ENCODE measurements at places on chromosomes 3 and 15.
A peak's percentile ranks its signal among the peaks of the same experiment; 100 is the strongest.

GRCh38 chr15:61501815-61502389 is 272.8 kb upstream of the RORA start:
- no peak for DNase-seq

DNA sequence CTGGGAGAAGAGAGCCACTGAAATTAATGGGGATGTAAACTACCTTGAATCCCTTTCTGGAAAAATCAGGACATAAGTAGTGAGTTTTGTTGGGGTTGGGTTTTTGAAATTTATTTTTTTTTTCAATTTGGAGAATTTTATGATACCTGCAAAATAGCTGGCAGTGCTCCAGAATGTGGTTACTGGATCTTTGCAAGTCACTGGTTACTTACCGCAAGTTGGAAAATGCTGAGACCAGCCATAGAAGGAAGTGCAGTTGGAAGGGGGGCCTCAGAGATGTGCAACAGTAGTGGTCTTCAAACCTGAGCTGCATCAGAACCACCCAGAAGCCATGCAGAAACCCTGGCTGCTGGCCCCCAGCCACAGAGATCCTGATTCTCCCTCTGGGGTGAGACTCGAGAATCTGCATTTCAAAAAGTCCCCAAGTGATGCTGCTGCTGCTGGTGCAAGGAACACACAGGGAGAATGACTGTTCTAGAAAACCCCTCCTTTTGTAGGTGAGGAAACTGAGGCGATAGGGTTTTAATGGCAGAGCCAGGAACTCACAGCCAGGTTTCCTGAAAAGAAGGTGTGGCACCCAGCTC is 39.7 kb downstream of the SEMA5B start:
- DNase-seq, result no peak

DNA sequence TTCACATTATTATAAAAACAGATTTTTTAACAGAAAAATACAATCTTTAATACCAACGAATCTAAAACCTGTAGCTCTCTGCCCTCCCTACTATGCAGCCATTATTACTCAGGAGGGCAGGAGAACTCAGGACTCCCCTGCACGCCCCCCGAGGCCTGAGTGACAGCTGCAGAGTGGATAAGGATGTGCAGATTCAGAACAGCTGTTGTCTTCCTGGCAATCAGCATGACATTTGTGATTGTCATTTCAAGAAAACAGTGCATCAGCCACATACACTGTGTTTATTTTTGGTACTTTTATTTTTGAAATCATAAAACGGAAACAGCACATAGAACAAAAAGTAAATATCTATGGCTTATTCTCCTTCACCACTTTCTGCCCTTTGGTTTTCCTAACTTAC is 450.8 kb downstream of the OCA2 start:
- no peak for DNase-seq

DNA sequence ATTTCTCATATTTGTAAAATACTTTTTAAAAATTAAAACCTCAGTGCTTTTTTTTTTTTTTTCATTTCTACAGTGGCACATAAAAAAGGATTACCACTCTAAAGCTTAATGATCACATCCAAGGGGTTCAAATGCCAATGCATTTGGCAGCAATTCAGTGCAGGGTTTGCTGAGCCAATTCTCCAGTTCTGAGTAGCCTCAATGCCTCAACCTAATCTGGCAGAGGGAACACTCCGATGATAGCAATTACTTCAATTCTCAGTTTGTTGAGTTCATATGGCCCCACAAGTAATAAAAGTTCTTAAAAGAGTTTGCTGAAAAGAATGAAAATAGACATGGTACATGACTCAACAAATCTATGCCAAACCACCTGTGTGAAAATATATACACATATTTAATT is 79.3 kb upstream of the RBMS3 start:
- DNase-seq, result no peak

DNA sequence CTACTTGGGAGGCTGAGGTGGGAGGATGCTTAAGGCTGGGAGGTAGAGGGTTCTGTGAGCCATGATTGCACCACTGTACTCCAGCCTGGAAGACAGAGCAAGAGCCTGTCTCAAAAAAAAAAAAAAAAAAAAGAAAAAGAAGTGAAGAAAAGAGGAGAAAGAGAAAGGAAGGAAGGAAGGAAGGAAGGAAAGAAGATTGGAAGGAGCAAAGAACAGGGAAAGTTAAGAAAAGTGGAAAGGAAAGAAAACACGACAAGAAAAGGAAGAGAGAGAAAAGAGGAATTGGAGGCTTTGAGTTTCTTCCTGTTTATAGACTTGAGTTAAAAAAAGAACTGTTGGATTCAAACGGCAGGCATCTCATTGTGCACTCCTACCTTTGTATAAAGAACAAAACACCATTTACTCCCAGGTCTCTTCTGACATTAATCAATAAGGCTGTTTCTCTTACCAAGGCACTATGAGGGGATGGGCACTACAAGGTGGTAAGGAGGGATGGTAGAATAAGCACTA is 73.5 kb downstream of the EDEM1 start:
- DNase-seq, result no peak

DNA sequence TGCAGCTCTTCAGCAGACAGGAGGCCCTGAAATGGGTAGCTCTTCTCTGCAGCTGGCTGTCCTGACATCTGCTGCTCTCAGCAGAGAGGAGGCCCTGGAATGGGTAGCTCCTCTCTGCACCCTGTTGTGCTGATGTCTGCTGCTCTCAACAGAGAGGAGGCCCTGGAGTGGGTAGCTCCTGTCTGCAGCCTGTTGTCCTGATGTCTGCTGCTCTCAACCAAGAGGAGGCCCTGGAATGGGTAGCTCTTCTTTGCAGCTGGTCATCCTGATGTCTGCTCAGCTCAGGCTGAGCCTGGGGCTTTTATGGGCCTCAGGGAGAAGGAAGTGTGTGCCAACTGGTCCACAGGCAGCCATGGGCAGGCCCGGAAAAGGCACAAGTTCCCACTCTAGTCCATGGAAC is 66.6 kb downstream of the PIK3CB start:
- no peak for DNase-seq

GRCh38 chr3:160909917-160910316 is 153.9 kb downstream of the PPM1L start:
- no peak for DNase-seq

DNA sequence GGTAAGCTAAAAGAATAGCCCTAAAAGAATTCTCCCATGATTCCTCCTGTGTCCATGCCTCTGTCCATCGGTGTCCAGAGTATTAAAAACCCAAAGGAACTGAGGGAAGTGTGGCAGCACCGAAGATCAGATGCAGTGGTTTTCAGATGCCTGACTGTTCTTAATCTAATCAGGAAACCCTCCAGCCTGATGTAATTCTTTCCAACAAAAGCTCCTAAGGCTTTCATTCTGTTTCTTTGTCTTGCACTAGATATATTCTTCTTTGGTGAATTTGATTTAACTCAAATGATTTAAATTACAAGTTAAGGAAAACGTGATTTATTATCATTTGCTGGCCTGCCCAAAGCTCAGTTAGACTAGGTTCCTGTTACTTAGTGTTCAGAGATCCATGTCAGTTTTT is 71.2 kb downstream of the ARHGAP31 start:
- no peak for DNase-seq

GRCh38 chr3:149153402-149153801 is 24.0 kb downstream of the HPS3 start:
- no peak for DNase-seq

DNA sequence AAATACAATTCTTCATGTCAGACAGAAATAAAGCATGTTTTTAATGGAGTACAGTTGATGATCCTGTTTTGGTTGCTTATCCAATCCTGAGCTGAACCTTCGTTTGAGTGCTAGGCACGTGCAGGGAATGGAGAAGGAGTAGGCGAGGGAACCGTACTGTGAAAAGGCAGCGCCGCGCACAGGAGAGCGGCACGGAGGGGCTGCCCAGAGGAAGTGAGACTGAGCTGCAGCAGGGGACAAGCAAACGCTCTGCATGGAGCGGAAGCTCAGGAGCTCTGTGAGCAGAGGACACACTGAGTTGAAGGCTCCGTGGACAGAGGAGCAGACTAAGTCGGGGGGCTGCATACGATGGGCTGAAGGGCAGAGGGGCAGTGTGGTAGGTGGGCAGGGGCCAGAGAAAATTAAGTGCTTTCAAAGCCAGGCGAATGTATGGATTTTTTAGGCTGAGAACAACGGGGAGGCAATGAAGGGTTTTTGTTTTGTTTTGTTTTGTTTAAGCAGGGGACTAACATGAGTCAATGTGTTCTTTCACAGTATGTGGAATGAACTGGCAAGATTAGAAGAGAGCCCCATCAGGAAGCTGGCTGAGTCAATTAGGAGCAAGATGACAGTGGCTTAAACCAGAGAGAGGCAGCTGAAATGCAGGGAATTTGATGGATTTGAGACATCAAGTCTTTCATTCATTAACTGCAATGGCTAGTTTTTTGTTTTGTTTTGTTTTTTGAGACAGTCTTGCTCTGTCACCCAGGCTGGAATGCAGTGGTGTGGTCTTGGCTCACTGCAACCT is 23.8 kb upstream of the TM2D3 start:
- DNase-seq, result no peak

- no peak for DNase-seq
These were observed 15.0 kb upstream of the ZBED2 start for GRCh38 chr3:111610189-111610588.

GRCh38 chr3:103906808-103907207 is 1459.9 kb upstream of the ALCAM start:
- no peak for DNase-seq

- no peak for DNase-seq
These were observed 120.5 kb downstream of the ZNF609 start for GRCh38 chr15:64580696-64581407.

- no peak for DNase-seq
These were observed 45.6 kb downstream of the LRTM1 start for GRCh38 chr3:54882129-54882833.

GRCh38 chr3:180762866-180763265 is 83.6 kb upstream of the CCDC39 start:
- DNase-seq, result no peak

DNA sequence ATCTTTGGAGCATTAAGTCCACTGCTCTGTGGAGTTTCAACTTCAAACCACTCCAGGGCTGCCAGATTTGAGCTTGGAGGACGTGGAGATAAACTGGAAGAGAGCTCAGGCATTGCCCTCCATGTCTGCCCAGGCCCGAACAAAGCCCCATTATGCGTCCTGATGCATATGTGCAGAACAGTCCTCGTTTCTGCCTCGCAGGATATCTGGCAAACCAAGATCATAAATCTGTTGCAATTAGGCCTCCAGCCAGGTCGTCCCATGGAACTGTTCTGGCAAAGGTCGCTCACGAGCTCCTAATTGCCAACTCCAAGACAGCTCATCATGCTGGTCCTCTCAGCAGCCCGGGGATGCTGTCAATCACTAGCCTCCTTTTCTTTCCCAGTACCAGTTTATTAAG is 91.2 kb downstream of the SEMA5B start:
- no peak for DNase-seq

- DNase-seq, result peak; percentile 79
These were observed 8.9 kb upstream of the MAP3K13 start for GRCh38 chr3:185353823-185354614.

DNA sequence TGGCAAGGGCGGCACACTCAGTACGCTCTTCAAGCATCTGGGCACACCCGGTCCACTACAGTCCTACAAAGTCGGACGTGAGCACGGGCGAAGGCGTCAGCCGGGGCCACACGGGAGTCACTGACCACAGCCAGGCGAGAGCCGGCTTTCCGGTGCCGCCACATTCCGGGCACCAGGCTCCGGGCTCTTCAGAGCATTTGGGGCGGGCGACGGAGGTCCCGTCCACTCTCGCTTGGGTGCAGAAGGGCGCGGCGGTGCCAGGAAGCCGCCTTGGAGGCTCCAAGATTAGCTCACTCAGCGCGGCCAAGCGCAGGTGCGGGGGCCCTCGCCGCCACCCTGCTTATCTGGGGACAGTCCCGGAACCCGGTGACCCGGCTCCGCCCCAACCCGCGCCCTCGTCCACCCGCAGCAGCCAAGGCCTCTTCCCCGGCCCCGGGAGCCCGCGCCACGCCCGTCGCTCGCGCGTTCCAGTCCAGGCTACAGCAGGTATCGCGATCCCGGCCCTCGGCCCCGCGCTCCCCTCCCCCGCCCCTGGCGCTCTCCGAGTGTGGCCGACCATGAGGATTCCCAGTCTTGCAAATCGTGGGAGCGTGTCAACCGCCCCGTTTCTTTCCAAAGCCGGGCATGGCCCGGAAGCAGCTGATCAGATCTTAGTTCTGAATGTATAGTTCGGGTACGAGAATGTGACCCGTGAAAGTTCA is at the start of gene ADPRH:
Gene ADPRH, plus strand, starts transcription at position 127 of the 701 bp plus-strand sequence. CDS start 2,678 bp downstream, outside the sequence.
- peak; percentile 85 for DNase-seq

GRCh38 chr3:59450946-59451763 is 401.3 kb upstream of the CFAP20DC start:
- no peak for DNase-seq

GRCh38 chr3:111080413-111080812 is 8.8 kb downstream of the NECTIN3 start:
- DNase-seq, result no peak

DNA sequence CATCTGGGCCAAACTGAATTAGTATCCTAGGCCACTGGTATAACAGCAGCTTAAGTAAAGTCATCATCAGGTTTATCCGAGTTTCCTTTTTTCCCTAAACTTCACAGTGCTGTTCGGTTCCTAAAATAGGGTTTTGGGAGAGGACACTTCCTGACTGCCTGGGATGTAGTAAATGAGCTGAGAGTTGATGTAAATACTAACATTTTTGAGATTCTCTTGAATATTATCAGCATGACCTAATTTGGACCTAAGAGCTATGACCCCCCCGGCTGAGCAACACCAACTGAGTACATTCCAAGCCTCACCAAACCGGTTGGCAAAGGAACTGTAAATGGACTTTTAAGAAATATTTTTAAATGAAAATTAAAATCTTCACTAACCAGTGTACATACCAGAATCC is 78.8 kb downstream of the IL5RA start:
- DNase-seq, result no peak

DNA sequence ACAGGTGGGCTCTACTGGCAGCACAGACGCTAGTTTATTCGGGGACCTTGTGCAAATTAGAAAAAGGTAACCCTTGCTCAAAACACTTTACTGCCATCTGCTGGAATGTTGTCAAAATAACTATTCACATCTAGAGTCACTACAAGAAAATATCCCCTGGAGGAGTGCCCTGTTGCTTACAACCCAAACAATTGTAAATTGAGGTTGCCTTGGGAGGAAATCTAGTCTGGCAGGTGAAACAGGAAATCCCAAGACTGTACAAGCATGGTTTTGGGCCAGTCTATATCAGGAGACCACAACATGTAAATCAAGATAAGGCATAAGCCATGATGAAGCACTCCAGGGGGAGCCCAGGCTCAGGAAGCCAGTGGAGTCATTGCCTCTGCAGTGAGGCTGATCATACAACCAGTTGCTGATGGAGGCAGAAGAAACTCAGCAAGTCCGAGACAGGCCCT is 136.8 kb upstream of the ACP3 start:
- peak; percentile 19 for DNase-seq

GRCh38 chr3:126292318-126293070 is 64.7 kb downstream of the KLF15 start:
- no peak for DNase-seq

DNA sequence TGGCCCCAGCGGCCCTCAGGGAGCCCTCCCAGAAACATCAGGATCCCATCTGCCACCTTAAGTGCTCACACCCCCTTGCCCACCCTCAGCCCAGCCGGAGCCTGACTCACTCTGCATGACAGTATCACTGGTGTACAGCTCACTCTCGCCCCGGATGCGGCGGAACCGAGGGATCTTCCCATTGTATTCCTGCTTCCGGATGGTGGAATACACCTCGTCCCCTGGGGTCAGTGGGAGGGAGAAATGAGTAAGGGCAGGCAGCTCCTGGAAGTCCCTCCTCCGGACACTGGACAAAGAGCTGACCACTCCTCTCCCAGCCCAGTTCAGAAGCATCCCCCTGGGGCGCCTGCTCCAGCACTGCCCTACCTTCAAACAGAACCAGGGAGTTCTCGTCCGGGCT is 16.5 kb downstream of the SEMA7A start:
- no peak for DNase-seq
